ENCODE measurements at places on chromosomes 4 and X.

- no peak for DNase-seq
Observed at GRCh38 chrX:117713411-117713810, 403.2 kb downstream of the KLHL13 start.

GRCh38 chrX:90026730-90027129 lies 105.0 kb downstream of the TGIF2LX start:
- DNase-seq = no peak

GRCh38 chrX:147646949-147647723 lies 264.6 kb upstream of the FMR1 start:
- DNase-seq = no peak

DNA sequence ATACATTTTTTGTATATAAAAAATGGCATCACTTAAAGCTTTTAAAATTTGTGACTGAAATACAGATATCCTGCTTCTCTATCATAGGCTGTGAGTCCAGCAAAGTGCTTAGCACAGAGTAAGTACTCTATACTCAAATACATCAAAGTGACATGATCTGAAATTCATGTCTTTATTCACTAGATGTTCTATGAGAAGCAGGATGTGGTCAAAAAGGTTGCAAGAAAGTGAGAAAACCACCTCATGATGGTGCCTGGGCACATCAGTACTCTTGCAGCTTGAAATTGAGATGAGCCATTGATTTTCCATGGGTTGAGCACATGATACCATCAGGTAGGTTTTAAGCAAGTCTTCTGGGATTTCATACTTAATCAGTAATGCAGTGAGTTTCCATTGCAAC lies 20.4 kb upstream of the SFRP2 start:
- no peak for DNase-seq

DNA sequence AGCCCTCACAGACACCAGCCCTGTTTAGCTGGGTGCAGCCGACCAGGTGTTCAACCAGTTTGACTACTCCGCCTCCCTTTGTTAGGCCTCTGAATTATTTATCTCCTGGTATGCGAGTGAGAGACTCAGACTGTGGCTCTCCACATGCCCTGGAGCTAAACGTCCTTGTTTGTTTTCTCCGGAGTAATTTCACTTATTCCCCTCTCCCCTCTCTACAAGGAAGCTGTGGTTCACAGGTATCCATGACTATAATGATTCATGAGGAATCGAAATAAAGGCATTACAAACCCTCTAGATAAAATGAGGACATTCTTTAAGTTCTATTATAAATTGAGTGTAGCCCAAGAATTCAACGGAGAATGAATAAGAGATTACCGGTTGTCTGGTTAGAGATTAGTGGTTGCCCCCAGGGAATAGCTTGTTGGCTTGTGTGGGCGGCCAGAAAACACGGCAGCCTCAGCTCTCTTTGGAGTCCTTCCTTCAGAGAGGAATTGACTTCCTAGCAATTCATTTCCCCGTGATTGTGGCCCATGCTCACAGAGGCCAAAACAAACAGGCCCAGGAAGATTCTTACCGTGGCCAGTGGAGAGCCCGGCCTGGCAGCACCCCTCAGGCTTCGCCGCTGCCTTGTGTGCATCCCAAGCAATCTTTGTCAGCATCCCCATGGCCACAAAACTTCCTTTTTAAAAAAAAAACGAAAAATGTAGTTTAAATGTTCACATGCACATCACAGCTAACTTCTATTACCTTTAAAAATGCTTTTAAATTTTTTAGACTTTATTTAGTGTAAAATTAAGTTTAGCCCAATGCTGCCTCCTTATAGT lies 60.2 kb upstream of the CBR4 start:
- peak; percentile 96 for DNase-seq

DNA sequence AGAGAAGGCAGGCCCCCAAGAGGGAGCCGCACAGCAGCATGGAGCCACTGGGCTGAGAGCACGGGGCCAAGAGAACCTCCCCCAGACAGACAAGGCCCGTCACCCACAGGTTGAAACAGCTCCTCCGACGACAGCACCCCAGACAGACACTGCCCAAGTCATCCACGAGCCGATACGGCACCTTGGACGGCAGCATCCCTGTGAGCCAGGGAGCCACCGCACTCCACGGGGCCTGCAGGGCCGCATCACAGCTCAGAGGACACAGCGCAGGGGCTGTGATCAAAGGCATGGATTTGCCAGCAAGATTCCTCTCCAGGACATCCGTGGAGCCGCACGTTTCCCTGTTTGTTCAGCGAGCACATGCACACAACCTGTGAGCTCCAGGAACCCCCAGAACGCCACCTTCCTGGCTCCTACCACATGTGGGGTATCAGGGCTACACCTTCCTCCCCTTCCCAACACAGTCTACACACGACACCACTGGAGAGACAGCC lies 3.9 kb downstream of the CTBP1 start:
- peak; percentile 38 for DNase-seq

- DNase-seq = peak; percentile 50
Observed at GRCh38 chrX:129875669-129876068, 30.3 kb upstream of the UTP14A start.

DNA sequence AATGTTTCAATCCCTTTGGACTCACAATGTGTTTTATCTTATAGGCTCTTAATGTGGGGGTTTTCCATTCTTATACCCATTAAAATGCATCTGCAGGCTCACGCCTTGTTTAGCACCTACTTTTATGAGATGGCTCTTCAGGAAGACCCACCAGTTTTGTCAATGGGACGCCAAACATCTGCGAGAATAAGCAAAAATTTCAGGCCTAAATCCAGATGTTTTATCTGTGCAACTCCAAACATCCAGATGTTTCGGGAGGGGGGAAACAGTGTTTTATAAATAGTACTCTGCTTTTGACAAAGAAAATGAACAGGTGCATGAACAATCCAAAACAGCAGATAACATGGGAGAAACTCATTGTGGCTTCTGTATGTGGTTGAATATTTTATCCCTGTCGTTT lies 342.8 kb downstream of the DHX15 start:
- no peak for DNase-seq

DNA sequence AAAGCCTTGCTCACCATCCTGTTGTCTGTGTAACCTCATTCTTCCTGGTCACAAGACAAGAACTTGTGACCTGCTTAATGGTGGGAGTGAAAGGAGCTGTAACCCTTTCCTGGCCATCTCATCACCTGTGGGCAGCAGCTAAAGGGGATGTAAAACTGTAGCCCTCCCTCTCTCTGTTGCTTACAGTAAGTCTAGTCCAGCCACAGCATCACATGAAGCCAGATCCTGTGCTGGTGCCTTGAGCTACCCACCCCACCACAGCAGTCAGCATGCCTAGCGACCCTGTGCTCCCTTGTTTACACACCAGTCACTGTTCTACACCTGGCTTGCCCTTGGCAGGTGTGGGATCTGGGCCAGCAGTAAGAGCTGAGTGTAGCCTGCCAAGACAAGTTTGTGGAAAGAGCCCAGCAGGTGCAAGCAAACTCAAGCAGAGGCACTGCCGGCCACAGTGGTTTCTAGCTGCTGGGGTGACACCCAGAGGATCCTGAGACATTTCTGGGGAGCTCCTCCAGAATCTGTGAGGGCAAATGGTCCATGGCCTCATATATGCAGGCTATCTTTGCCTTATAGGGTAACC lies 41.0 kb downstream of the UGT2B28 start:
- no peak for DNase-seq

- DNase-seq = no peak
Observed at GRCh38 chr4:42671431-42672194, 14.7 kb upstream of the ATP8A1 start.

DNA sequence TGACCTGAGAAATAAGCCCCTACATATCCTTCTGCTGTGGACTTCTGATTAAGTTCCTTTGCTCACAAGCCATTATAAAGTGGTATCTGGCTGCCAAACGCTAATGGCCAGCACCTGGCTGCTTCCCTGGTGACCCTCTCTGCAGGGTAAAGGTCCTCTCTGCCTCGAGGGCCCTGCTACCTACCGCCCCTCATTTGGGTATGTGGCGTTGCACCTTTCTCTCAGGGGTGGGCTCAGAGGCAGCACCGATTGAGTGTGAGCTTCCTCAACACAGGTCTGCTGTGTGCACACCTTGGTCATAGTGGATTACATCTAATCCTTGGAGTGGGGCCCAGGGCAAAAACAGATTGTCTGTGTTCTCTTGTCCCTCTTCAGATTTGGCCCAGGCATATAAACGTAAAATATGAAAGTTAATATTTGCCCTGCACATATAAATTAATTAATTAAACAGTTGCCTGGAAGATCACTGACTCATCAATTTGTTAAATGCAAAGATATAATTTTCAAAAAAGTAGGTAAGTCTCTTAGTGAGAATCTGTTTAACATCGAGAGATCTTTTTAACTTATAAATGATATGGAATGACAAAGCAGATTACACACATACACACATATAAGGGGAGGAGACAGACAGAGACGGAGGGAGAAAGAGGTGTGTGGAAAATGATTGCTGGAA lies 174.5 kb upstream of the SMIM31 start:
- DNase-seq = no peak

DNA sequence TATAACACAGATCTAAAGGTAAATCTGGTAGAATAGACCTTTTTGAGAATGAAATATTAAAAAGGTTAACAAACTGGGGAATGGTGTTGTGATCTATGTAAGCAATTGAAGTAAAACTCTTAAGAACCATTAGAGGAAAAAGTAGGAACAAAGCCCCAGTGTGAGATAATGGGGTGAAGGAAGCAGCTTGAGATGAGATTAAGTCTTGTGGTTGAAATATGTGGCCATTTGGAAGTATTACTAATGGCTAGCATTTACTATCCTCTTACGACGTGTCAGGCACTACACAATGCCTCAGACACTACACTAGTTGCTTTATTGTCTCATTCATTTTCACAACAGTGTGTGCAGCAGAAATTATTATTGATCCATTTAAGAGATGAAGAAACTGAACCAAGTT lies 25.9 kb upstream of the NDNF start:
- DNase-seq = no peak

- DNase-seq = no peak
Observed at GRCh38 chrX:103149652-103150051, 56.7 kb upstream of the NXF3 start.

DNA sequence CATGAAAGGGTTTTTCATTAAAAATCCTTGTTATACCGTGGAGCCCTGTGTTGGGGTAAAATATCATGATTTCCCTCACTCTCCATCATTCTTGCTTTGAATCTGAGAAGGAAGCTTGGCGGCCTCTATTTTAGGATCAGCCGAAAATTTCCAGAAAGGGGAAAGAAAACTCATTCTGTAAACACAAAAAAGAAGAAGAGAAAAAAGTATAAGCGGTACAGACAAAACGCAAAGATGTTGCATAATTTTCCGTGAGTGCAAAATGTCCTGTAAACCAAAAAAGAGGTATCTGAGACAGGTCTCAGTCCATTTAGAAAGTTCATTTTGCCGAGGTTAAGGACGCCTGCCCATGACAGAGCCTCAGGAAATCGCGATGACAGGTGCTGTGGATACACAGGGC lies 5.3 kb downstream of the CSF2RA start:
- no peak for DNase-seq

DNA sequence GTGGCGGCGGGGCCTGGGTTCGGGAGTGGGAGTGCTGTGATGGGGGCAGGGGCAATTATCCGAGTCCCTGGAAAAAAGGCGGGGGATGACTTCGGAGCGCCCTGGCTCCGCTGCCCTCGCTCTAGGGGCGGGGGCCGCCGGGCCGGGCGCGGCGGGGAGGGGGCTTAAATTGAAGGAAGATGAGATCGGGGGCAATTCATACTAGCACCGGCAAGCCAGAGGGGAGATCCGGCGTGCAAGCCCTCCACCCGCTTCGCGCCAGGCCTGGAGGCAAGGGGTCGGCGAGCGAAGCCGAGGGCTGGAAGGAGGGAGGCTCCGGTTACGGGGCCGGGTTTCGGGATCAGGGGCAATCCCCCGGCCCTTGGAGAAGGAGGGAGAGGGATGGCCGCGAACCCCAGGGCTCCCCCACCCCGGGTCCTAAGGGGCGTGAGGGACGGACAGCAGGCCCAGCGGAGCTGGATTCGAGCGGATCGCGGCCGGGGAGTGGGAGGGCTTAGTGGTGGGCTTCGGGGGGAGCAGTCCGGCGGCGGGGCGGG lies 1.2 kb downstream of the BCORL1 start:
- no peak for DNase-seq

DNA sequence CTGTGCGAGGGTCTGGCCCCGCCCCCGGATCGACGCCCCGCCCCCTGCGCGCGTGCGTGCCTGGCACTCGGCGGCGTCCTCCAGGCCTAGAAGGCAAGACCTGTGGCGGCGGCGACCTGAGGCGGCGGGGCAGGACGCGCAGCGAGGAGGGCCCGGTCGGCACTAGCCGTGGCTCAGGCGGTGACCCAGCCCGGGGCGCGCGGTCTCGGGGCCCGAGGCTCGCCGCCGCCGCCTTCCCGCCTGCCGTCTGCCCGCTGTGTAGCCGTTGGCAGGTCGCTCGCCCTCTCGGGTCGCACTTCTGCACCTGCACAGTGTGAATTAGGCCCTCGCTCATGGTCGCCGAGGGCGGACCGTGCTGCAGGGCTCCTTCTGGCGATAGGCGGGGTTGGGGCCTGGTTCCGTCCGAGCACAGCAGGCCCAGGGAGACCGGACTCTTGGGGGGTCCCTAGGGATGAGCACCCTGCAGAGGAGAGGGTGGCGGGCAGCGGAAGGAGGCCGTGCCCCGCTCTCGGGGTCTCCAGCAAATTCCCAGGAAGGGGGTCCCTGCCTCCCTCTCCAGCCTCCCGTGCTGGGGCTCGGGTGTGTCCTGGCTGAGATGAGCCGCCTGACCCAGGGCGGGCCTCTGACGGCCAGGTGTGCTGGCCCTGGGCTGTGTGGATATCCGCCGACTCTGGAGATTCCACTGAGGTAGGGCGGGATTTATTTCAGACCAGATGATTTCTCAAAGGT lies 557 bp upstream of the FAM53A start:
- no peak for DNase-seq

GRCh38 chrX:68820476-68821110 lies 8.2 kb upstream of the EFNB1 start:
- DNase-seq = peak; percentile 22

All from islet precursor cell (in vitro differentiated cells).